Esophagus squamous epithelium (tissue), 5 donors: ENCODE measurements at places on chromosomes 7 and 10.

- no peak for DNase-seq
These were observed 45.8 kb upstream of the WIPI2 start for GRCh38 chr7:5143935-5144903.

DNA sequence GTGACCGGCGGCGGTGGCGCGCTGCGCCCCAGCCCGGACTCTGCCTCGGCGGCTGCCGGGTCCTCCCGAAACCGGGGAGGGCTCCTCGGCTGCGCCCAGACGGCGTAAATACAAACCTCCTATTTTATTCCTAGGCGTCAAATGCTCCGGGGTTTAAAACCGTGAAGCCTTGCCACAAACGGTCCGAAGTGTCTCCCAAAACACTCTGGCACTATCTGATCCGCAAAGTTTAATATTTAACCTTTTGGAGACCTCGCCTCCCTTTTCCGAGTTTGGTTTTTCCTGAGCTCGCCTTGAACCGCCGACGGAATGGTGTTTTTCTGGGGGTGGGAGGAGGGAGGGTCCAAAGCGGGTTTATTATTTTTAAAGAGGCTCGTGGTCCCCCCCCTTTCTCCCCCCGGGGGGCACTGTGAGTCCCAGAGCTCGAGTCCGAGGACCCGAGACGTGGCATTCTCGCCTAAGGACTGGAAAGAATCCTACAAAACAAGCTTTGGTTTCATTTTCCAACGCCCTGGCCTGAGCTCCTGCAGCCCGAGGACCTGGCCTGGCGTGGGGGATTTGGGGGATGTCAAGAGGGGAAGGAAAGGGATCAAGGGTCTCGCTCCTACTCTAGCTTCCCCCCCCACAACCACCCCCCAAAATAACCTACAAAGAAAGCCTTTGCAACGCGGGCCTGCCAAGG lies 1.8 kb downstream of the TNRC18 start:
- DNase-seq = no peak

DNA sequence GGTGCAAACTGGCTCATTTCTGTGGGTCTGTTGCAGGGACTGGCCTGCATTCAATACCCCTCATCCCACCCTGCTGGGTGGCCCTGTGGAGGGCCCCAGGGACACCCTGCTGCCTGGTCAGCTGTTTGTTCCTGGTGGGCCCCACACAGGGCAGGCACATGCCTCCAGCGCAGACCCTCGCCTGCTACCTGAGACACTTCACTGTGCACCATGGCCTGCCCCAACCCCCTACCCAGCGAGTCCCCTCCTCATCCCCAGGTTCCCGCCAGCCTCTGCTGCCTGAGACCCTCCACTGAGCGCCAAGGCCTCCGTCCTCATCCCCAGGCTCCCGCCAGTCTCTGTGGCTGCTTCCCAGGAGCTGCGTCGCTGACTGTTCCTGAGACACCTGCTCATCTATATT lies 16.8 kb downstream of the GPR146 start:
- no peak for DNase-seq

- no peak for DNase-seq
These were observed 505.1 kb downstream of the DNAJB6 start for GRCh38 chr7:157841773-157842370.

GRCh38 chr10:94052866-94053791 lies 59.4 kb downstream of the PLCE1 start:
- no peak for DNase-seq

- no peak for DNase-seq
These were observed 131.5 kb upstream of the PFKP start for GRCh38 chr10:2935647-2936386.

- DNase-seq = no peak
These were observed 26.8 kb downstream of the COBL start for GRCh38 chr7:51289623-51290303.

- no peak for DNase-seq
These were observed 119.9 kb upstream of the RHOBTB1 start for GRCh38 chr10:61063901-61064300.

DNA sequence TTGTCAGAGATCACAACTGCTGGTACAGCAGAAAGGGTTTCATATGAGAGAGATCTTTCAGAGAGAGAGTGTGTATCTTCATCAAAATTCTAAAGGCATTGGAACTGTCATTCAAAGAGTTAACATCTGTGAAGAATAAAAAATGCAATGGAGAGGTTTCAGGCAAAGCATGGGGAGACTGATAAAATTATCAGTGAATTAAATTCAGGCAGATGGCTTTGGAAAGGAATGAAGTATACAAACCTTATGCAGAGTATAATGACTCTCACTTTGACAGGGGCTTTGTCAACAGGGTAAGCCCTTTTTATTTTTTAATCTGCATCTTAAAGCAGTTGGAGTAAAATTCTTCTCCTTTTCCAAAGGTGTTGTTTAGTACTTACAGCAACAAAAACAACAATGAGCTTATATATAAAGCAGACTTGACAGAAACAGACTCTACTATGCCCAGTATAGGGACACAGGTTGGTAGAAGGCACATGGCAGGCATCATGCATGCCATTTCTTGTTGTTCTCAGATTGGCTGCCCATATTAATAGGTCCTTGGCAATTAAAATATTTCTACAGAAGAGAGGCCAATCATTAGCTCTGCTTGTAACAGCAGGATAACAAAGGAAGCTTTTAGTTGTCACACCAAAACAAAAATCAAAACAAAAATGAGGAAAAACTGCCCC lies 54.9 kb upstream of the NXPH1 start:
- no peak for DNase-seq

DNA sequence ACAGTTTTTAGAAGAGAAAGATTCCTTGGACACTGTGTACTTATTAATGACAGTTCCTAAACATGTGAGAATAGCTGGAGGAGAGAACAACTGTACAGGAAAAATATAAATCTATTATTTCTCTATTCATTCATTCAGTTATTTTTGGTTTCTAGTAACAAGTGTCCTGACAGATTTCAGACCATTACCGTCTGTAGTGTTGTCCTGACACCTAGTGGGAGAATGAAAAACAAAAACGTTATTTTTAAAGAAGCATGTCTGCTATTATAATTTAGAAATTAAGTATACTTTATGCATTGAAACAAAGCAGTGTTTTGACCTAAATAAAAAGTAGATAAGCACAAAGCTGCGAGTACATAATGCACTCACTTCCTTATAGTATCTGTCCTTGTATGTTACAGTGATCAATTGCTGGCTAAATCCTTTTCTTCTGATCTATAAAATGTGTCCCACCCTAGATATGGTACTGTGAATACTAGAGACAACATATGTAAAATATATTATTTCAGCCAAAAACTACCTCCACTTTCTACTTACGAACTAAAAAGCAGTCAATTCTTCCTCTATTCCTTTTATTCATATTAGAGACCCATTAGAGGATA lies 575.6 kb downstream of the ARL4A start:
- DNase-seq = no peak

DNA sequence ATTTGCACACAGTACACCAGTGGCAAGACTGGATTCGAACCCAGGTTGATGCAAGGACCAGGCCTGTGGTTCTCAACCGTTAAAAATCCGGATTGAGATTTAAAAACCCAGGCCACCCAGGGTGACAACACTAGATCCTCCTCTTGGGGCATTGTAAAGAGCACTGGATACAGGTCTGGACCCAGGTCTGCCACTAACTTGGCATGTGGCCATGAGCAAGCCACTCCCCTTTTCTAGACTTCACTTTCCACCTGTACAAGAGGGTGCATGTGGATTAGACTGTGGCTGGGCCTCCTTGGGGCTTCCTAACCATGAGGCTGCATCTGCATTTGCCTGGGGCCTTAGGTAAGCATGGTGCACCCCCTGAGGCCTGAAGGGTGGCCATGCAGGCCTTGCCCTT lies 21.7 kb upstream of the SLC29A3 start:
- DNase-seq = no peak

GRCh38 chr10:74310652-74311257 lies 159.7 kb downstream of the ADK start:
- no peak for DNase-seq

DNA sequence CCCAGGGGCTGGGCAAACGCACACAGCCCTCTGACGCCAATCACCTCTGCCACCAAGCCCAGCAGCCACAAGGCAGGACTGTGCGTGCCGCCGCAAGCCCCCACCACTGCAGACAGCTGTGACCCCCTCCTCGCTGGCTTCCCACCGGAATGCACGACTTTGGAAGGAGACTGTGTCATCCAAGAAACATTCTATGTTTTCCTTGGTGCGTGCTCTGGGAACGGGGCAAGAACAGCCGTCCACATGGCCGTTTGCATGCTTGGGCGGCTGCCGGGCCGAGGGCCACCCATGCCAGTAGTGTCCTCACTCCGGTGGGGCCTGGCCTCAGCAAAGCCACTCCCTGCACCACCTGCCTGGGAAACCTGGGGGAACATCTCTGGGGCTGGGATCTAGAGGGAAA lies 17.6 kb upstream of the ELN start:
- no peak for DNase-seq

- DNase-seq = no peak
These were observed 63.0 kb downstream of the MINDY3 start for GRCh38 chr10:15797346-15797745.

GRCh38 chr10:43160046-43160920 lies 22.0 kb downstream of the CSGALNACT2 start:
- no peak for DNase-seq

DNA sequence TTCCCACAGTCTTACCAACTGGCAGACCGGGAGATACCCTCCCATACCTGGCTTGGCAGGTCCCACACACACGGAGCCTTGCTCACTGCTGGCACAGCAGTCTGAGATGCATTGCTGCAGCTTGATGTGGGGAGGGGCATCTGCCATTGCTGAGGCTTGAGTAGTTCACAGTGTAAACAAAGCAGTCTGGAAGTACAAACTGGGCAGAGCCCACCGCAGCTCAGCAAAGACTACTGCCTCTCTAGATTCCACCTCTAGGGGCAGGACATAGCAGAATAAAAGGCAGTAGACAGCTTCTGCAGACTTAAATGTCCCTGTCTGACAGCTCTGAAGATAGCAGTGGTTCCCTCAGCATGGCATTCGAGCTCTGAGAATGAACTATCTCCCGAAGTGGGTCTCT lies 69.6 kb upstream of the RELN start:
- DNase-seq = no peak

GRCh38 chr7:3558400-3558799 lies 257.3 kb downstream of the SDK1 start:
- no peak for DNase-seq

GRCh38 chr7:131330299-131330698 lies 2.6 kb downstream of the MKLN1 start:
- no peak for DNase-seq

DNA sequence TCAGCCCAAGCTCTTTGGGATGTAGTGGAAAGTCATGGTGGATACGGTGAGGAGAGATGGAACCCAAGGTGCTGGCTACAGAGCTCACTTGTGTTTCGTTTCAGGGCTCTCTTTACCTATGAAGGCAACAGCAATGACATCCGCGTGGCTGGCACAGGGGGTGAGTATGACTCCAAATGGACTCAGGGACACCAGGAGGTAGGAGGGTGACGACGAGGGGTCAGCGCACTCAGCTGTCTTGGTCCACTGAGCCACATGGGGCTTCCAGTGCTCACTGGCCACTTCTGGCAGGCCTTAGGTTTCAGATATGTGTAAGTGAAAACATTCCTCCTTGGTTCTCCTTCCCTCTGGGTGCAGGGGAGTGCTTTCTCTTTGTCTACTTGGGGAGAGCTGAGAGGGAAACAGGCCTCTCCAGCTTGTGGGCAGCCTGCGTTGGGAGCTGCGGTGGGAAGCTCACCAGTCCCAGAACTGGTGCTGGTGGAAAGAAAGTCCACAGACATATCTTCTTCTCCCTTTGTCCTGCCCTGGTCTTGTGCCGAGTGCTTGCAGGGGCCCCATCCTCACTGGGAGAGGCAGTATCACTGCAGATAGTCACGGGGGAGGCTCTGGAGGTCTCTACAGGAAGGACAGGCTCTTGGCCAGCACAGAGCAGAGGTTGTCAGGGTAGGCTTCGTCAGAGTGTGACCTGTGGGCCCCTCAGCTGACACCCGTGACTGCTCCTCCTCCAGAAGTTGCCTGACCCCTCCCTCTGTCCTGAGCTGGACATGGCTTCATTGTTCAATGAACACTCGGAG lies 5.8 kb downstream of the DBNL start:
- no peak for DNase-seq

GRCh38 chr10:112959207-112959838 lies 9.3 kb downstream of the TCF7L2 start:
- no peak for DNase-seq

- no peak for DNase-seq
These were observed 37.6 kb downstream of the MCU start for GRCh38 chr10:72729528-72729927.

DNA sequence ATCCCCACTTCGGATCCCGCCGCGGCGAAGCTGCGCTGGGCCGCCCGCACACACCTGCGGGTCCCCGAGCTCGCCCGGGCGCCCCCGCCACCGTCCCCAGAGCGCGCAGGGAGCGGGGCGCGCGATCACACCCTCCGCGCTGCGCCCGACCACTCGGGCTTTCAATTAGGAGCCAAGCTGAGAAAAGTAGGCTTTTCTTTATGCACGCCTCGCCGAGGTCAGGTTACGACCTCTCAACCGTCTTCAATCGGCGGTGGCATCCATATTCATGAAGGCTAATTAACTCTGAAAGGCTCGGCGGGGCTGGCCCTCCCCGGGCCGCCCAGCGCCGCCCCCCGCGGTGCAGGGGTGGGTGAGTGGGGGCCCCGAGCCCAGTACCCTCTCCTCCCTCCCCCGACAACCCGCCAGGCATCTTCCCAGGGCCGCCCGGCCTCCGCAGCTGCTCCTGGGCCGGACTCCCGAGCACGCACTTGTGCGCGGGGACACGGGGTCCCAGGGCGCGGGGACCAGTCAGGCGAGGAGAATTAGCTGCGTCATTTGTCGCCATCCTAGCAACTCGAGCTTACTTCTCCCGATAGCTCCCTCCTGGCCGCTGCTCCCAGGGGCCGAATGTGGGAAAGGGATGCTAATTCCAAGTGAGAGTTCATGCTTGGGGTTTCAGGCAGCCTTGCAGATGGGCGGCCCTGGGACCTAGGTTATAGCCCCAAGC lies 155.5 kb upstream of the LYZL2 start:
- no peak for DNase-seq

DNA sequence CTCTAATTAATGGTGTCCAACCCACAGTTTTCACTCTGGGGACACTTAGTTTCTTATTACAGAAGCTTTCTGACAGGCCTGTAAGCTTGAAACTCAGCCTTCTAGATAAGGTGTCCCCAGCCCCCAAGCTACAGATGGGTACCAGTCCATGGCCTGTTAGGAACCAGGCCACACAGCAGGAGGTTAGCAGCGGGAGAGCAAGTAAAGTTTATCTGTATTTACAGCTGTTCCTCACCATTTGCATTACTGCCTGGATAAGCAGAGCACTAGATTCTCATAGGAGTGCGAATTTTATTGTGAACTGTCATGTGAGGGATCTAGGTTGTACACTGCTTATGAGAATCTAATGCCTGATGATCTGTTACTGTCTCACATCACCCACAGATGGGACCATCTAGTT lies 93.7 kb downstream of the TMEM26 start:
- no peak for DNase-seq

- DNase-seq = no peak
These were observed 20.8 kb upstream of the ZNF488 start for GRCh38 chr10:47404937-47405336.
